ENCODE measurements at places on chromosomes 4 and X.
A peak's percentile ranks its signal among the peaks of the same experiment; 100 is the strongest.

- no peak overlapping the region for H3K27ac ChIP-seq
- no peaks in the 10 kb centered on the region for H3K36me3 ChIP-seq
- H3K4me3 ChIP-seq: no peak overlapping the region
- no peaks in the 10 kb centered on the region for H3K4me1 ChIP-seq
Measured at GRCh38 chr4:70624226-70624793, 4.2 kb upstream of the ENAM start.

- no peak overlapping the region for H3K27ac ChIP-seq
- no peaks in the 10 kb centered on the region for H3K36me3 ChIP-seq
- no peaks in the 10 kb centered on the region for H3K27me3 ChIP-seq
- DNase-seq: no peak
- peak overlapping the region; percentile 21 for H3K4me3 ChIP-seq
- H3K4me1 ChIP-seq: no peaks in the 10 kb centered on the region
Measured at GRCh38 chr4:77959566-77960338, 97.1 kb downstream of the MRPL1 start.

GRCh38 chr4:164621886-164622521, 131.9 kb upstream of the SMIM31 start:
- no peak overlapping the region for H3K4me3 ChIP-seq
- no peaks in the 10 kb centered on the region for H3K4me1 ChIP-seq
- H3K36me3 ChIP-seq: no peaks in the 10 kb centered on the region
- DNase-seq: no peak
- H3K27me3 ChIP-seq: no peaks in the 10 kb centered on the region

GRCh38 chr4:7733801-7734650, 205.6 kb downstream of the AFAP1 start:
- no peaks in the 10 kb centered on the region for H3K4me1 ChIP-seq
- no peaks in the 10 kb centered on the region for H3K36me3 ChIP-seq
- no peaks in the 10 kb centered on the region for H3K27me3 ChIP-seq
- no peak overlapping the region for H3K4me3 ChIP-seq

DNA sequence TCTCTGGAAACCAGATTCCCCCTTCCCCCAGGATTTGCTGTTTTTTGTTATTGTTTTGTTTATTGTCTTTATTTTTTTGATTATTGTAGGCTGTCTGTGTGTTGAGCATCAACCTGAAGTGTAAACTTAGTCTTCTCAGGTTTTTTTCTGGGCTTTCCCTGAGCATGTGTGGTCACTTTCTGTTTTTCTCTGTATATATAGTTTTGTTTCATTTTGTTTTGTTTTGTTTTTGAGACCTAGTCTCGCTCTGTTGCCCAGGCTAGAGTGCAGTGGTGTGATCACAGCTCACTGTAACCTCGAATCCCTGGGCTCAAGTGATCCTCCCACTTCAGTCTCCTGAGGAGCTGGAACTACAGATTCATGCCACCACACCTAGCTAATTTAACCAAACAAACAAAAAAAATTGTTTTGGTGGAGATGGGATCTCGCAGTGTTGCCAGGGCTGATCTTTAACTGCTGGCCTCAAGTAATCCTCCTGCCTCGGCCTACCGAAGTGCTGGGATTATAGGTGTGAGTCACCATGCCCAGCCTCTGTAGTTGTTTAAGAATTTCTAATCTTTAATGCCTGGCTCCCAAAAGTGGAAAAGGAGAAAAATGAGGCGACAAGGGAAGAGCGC, 9.1 kb downstream of the IL13RA1 start:
- no peak overlapping the region for H3K4me3 ChIP-seq
- no peak for DNase-seq
- no peaks in the 10 kb centered on the region for H3K27me3 ChIP-seq
- H3K36me3 ChIP-seq: no peaks in the 10 kb centered on the region
- H3K27ac ChIP-seq: no peak overlapping the region
- H3K4me1 ChIP-seq: no peaks in the 10 kb centered on the region

DNA sequence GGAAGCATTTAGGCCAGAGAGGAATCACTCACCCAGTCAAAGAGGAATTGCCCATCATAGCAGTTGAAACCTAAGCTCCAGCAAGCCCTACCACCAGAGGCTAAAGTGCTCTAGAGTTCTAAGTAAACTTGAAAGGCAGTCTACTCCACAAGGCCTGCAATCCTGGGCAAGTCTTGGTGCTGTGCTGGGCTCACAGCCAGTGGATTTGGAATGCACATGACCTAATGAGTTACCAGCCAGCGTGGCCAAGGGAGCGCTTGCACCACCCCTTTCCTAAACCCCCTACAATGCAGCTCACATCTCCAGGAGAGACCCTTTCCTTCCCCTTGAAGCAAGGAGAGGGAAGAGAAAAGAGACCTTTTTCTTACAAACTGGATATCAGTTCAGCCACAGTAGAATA, 445.7 kb downstream of the GASK1B start:
- H3K4me1 ChIP-seq: no peaks in the 10 kb centered on the region
- no peaks in the 10 kb centered on the region for H3K27me3 ChIP-seq
- H3K4me3 ChIP-seq: no peak overlapping the region

GRCh38 chrX:113793563-113793962, 790.3 kb upstream of the HTR2C start:
- no peak for DNase-seq
- H3K36me3 ChIP-seq: no peaks in the 10 kb centered on the region
- no peak overlapping the region for H3K27ac ChIP-seq
- H3K27me3 ChIP-seq: no peaks in the 10 kb centered on the region
- H3K4me1 ChIP-seq: no peaks in the 10 kb centered on the region
- no peak overlapping the region for H3K4me3 ChIP-seq

- no peak overlapping the region for H3K4me3 ChIP-seq
- no peaks in the 10 kb centered on the region for H3K36me3 ChIP-seq
- no peak for DNase-seq
- H3K27ac ChIP-seq: no peak overlapping the region
- no peaks in the 10 kb centered on the region for H3K4me1 ChIP-seq
Measured at GRCh38 chr4:119068529-119068962, 67.1 kb upstream of the MYOZ2 start.

DNA sequence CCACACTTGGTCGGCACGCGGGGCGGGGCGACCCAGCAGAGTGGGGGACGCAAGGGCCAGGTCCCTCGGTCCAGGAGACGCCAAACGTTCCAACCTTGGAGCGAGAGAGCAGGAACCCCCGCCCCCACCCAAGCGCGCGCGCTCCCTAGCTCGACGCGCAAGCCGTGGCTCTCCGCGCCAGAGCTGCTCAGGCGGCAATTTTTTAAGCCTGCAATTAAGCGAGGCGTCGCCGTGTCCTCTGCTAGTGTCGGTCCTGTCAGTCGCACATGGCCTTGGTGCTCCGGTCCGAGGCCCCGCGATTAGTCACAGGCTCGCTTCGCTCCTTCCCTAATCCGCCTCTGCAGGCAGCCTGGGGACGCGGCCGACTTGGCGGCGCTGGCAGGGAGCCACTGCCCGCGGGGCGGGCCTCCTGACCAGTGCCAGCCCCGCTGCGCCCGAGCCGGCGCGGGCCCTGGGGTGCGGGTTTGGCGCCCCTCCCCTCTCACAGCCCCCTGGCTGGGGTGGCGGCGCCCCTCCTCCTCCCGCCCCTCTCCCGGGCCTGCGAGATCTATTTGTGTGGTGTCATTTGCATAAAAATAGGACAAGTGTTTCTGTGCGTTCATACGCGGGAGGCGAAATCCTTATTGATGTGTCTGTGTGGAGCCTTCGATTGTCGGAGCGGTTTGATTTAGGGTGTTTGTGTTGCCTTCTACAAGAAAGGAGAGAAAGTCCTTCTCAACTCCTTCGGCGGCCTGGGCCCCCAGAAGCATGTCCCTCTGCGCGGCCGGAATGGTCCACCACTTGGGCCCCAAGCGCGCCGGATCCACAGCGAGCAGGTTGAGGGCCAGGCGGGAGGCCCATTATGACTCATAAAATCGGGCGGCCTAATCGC, 9.8 kb upstream of the BCOR start:
- H3K4me1 ChIP-seq: peaks cover 21% of the 10 kb centered on the region
- H3K27me3 ChIP-seq: peaks cover 21% of the 10 kb centered on the region
- H3K36me3 ChIP-seq: no peaks in the 10 kb centered on the region
- H3K4me3 ChIP-seq: peak overlapping the region; percentile 71

DNA sequence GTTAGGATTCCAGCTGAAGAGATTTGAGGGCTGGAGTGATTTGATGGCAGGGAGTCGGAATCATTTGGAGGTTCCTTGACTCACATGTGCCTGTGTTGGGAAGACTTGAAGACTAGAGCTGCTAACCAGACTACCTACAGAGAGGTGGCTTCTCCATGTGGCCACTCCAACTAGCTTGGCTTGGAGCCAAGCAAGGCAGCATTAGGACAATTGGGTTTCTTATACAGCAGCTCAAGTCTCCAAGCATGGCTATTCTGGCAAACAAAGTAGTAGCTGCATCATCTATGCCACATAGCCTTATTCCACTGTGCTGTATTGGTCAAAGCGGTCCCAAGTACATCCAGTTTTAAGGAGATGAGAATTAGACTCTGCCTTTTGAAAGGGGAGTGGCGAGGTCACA, 171.7 kb upstream of the SLC4A4 start:
- H3K27ac ChIP-seq: no peak overlapping the region
- DNase-seq: no peak
- no peaks in the 10 kb centered on the region for H3K36me3 ChIP-seq
- no peaks in the 10 kb centered on the region for H3K27me3 ChIP-seq

DNA sequence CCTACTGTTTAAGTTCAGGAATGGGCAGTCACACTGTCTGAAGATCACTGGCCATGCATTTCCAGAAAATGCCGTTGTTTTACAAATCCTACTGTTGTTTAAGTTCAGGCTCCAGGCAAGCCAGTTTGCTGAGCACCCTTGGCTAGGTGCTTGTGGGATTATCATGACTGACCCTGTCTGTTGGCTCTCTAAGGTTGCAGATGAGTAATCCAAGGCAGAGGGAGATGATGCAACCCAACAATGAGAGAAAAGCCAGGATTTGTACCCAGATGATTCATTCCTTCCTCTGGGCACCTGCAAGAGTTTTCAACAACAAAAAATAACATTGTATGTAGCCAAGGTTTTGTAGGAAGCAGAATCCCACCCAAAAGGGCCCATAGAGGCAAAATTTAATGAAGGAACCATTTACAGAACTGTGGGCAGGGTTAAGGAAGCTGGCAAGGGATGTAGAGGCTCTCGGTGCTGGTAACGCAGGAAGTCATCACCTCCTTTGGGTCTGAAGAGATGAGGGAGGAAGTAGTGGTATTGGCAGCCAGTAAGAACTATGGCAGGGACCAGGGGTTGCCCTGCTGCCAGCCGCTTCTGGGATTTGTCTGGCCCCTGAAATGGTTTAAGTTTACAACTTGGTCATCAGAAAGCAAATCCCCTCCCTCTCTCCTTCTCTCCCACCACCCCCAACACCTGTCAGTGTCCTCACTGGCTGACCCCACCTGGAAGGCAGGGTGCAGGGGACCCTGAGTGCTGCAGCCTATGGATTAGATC, 54.8 kb downstream of the MSX1 start:
- no peaks in the 10 kb centered on the region for H3K36me3 ChIP-seq
- no peak for DNase-seq
- no peak overlapping the region for H3K27ac ChIP-seq
- no peak overlapping the region for H3K4me3 ChIP-seq
- no peaks in the 10 kb centered on the region for H3K4me1 ChIP-seq
- H3K27me3 ChIP-seq: no peaks in the 10 kb centered on the region

DNA sequence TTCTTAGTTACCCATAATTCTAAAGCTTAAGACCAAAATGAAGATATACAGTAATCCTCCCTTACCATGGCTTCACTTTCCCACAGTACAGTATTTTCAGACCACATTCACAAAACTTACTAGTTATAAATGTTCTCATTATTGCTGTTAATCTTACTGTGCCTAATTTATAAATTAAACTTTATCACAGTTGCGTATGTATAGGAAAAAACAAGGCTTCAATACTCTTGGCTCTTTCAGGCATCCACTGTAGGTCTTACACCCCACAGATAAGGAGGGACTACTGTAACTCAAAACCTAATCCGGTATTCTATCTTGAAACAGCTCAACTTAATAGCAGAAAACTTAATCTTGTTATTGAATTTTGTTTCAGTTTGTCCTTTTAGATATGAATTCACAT, 3.6 kb downstream of the HMGB2 start:
- H3K4me3 ChIP-seq: no peak overlapping the region
- no peak for DNase-seq
- H3K27me3 ChIP-seq: no peaks in the 10 kb centered on the region
- peaks cover 19% of the 10 kb centered on the region for H3K4me1 ChIP-seq
- H3K36me3 ChIP-seq: peaks cover 9% of the 10 kb centered on the region

DNA sequence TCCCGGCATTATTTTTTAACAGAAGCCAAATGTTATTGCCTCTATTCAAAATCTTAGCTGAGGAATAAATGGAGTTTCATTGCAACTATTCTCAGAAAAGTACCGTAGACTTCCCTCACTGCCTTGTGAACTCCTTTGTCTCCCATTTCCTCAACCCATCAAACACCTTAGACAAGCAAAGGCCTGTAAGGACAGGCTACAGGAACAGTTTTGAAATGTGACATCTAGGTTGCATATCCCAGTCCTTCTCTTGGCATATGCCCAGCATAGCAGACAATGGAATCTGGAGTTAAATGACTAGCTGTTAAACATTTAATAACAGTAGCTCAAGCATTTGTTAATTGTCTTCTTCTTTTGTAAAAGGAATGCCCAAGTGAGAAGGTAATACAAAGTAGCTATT, 1371.7 kb downstream of the STIM2 start:
- no peak for DNase-seq
- no peak overlapping the region for H3K27ac ChIP-seq
- H3K4me3 ChIP-seq: no peak overlapping the region
- H3K36me3 ChIP-seq: no peaks in the 10 kb centered on the region
- H3K27me3 ChIP-seq: no peaks in the 10 kb centered on the region
